Kidney epithelial cell (primary cell): ENCODE measurements at places on chromosomes 5 and 9. TPM values are rescaled to one million over a fixed set of nuclear protein-coding genes. Genes with fewer than 3 reads are reported as not detected.

DNA sequence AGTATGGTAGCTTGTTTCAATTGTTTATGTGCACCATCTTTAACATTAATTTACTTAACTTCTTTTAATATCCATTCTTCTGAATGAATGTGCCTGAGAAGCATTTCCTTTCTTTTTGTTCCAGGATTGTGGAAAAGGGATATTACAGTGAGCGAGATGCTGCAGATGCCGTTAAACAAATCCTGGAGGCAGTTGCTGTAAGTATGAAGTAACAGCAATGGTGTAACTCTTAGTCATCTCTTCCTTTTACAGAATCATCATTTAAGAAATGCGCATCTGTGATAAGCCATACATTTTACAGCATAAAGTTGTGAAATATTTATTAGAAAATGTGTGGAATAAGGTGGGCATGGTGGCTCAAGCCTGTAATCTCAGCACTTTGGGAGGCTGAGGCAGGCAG is 117.7 kb downstream of the STARD4 start:
- DNase-seq, result no peak

GRCh38 chr5:28296254-28297013 is 1258.0 kb upstream of the CDH9 start:
- no peak for DNase-seq

DNA sequence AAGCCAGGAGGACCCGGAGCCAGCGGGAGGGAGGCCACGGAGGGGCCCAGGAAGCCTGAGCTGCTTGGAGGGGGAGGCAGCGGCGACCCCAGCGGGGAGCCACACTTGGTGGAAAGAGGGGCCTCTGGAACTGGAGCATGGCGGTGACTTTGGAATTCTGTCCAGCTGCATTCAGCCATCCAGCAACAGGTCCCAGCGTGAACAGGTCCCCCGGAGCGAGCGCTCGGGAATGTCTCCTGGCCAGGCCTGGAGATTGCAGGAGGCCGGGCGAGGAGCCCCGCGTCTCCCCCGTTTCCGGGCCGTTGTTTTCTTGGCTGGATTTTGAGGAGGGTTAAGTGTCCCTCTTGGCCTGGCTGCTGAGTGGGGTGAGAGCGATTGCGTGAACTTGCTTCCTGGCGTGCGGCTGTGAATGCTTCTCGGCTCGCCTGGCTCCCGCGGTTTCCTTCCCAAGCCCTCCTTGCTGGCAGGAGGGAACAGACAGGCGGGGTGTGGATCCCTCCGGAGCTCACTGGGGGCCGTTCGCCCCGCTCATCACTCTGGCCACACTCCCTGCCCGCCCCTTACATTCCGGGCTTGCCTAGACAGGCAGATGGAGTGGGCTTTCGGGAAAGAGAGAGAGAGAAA is 125.3 kb upstream of the IRX4 start:
- no peak for DNase-seq

DNA sequence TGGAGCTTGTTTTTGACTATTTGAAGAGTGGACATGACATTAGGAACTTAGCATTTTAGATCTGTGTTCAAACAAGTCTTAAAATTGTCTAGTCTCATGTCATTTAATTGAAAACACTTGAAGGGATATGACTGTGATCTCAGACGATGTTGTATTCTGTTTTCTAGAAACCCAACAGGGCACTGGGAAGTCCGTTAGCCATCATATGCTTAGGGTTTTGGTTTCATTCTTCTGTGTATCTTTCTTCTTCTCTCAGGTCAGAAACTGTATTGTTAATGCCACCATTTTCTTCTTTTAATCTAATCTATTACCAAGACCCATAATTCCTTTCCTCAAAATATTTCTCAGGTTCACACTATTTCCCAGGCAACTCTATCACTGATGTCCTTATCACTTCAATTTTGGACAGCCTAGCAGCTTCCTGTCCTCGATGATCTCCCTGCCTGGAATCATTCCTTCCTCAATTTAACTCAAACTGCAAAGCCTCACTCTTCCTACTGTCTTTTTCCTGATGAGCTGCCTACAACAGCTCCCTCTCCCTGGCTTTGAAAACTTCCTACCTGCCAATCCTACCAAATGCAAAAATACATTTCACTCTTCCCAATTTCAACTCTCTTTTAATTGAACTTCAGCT is 77.7 kb downstream of the MEF2C start:
- DNase-seq, result no peak

DNA sequence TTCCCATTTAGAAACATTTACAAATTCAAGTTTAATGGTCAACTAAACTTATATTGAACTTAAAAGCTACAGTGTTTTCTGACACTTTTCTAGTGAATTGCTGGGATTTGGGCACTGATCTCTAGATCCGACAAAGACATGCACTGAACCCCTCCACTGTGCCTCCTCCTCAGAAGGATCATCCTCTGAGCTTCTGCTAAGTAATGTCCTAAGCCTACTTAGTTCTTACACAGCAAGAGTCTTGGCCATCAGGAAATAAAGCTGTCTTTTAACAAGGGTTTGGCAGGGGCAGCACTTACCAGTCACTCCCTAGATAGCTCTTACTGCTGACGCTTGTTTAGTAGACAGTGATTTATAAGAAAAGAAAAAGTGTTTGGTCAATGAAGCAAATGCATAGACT is 50.5 kb downstream of the FAM81B start:
- DNase-seq, result no peak

Gene PCYOX1L
- total RNA-seq, result 8.6 and 11.9 TPM in 2 replicates

- DNase-seq, result no peak
Measured at GRCh38 chr5:89083791-89084190, 200.8 kb upstream of the MEF2C start.

DNA sequence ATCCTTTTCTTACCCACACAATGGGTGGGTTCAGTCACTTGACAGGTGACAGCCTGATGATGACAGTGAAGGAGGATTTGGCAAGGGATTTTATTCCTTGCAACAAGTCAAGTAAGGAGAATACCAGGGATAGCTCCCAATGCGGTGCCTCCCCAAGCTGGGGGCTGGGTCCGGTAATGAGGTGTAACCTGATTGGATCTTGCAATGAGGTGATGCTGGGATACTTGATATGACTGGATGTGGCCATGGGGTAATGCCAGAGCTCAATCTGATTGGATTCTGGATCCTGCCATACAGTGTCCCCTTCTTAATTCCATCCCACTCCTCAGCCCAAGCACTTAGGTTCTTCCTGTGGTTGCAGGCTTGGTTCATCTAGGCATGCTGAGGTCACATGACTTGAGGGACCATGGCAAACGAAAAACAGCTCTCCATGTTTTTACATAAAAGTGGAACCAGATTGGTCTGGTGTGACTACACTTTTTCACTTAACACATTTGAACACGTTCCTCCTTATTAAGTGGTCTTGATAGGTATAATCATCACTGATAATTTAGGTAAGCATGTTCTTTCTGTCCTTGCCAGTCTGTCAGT is 181.1 kb downstream of the PDZD2 start:
- DNase-seq, result no peak

GRCh38 chr5:16709691-16710433 is 93.1 kb upstream of the RETREG1 start:
- no peak for DNase-seq

GRCh38 chr5:6743161-6743560 is 29.9 kb downstream of the TENT4A start:
- DNase-seq, result no peak

DNA sequence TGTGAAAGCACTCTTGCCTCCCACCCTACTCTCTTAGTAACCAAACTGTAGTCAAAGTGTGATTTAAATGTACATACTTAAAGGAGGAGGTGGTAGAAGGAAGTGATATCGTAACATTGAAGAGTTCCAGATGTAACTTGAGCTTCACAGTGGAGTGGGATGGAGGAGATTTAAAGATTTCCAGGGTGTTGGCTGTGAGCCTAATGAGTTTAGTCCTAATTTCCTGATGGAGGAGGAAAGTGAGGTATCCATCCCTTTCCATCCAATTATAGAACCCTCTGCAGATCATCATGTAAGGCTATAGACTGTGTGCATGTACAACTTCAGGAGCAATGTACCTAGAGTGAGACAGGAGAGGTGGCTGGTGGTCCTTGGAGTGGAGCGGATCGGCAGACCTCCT is 1163.9 kb upstream of the SEMA6A start:
- DNase-seq, result no peak

DNA sequence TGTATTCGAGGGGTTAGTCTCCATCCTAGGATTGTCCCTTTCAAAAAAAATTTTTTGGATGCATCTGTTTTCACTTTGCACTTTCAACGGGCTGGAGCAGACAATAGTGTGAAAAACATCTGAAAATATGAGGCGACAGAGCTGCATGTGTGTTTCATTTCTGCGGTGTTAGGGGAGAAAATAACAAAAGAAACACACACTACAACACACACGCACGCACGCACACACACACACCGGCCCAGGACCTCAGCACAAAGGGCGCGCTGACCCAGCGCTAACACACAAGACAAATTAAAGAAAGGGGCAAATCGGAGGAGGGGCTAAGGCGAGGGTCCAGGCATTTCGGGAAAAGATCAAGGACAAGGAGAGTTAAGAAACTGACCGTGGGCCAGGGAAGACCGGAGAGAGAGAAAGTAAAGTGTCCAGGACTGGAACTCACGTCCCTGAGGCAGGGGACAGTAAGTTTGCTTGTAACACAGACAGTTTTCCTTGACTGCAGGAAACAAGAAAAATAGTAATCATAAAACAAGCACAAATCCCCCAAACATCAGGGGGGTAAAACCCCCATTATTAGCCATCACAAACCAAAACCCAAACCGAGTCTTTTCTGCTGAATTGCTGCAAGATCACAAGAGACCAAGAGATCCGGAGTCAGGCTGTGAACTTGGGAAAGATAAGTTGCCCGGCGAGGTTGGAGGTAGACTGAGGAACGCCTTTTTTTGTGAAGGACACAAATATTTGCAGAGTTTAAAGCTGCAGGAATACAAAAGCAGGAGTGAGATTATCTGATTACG is 302.1 kb downstream of the PARP8 start:
- DNase-seq, result no peak

Gene MEF2C
- 1.9 and 4.8 TPM in 2 replicates for total RNA-seq

DNA sequence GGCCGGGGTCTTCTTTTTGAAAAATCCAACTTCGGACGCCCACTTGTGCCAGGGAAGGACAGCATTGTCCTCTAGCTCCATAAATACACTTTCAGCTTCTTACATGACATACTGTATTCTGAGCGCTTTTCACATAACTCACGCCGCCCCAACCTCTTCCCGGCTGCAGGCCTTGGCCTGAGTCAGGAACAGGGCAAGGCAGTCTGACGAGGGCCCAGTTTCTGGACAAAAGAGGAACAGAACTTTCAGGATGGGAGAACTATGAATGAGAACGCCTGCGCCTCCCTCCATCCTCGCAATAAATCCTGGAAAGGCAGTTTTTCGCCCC is 650 bp downstream of the DCTN4 start:
- DNase-seq, result no peak
